Ammon's horn (tissue), 1 donor: ENCODE measurements at places on chromosomes 11 and 22.
A peak's percentile ranks its signal among the peaks of the same experiment; 100 is the strongest.

DNA sequence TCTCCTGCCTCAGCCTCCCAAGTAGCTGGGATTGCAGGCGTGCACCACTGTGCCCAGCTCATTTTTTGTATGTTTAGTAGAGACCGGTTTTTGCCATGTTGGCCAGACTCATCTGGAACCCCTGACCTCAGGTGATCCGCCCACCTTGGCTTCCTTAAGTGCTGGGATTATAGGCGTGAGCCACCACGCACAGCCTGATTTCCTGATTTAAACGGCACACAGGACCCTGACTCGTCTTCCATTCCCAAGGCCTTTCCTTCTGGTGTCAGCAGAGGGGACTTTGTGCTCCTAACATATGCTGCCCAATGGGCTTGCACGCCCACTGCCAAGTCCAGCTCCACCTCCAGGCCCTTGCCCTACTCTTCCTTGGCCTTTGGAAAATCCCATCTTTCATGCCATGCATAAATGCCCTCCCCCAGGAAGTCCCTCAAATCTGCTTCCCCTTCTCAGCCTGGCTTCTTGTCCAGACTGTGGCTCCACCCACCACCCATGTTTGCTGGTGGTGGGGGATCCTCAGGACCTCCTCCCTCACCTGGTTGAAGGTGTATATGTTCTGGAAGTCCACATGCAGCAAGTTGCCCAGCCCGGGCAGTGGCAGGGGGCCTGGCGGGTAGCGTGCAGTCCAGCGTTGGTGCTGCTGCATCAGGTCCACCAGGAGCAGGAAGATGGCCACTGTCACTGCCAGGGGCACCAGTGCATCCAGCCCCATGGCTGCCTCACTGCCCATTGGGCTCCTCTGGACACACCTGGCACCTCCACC, 23.9 kb upstream of the CYP2D6 start:
- no peak for DNase-seq

GRCh38 chr11:29913352-29913751, 103.5 kb downstream of the KCNA4 start:
- DNase-seq = no peak

GRCh38 chr11:224424-224823, 11.7 kb downstream of the SIRT3 start:
- DNase-seq = no peak

DNA sequence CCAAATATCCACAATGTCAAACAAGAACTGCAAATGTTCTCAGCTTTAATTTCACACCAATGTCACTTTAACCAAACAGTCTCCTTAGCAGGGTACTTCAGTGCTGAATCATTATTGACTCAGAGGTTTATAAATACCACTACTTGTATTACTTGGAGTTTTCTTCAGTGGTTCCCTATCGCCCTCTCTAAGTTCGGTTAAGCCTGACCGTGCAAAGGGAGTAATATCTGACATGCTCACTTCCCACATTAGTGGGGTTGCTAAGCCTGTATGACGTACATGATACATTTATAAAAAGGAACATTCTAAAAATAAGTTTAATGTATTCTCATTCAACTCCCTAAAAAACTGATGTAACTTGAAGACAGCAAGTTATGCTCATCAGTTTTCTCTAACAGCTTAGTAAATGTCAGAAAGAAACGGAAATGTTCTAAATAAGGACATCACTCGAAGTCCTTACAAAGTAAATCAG, 93.1 kb upstream of the ZC3H12C start:
- DNase-seq = peak; percentile 27

- DNase-seq = no peak
Measured at GRCh38 chr11:32497951-32498350, 62.6 kb upstream of the WT1 start.

GRCh38 chr22:17250380-17251082, 31.3 kb upstream of the ADA2 start:
- no peak for DNase-seq
